Heart left ventricle (tissue), 16 donors: ENCODE measurements at places on chromosomes 4 and X. TPM values are rescaled to one million over a fixed set of nuclear protein-coding genes. Genes with fewer than 3 reads are reported as not detected.

GRCh38 chr4:79334783-79335182 lies 8.9 kb upstream of the NAA11 start:
- H3K27me3 ChIP-seq, result no peaks in the 10 kb centered on the region
- no peaks in the 10 kb centered on the region for H3K36me3 ChIP-seq
- H3K4me3 ChIP-seq, result no peak overlapping the region
- DNase-seq, result no peak
- H3K27ac ChIP-seq, result no peak overlapping the region
- H3K4me1 ChIP-seq, result no peaks in the 10 kb centered on the region

DNA sequence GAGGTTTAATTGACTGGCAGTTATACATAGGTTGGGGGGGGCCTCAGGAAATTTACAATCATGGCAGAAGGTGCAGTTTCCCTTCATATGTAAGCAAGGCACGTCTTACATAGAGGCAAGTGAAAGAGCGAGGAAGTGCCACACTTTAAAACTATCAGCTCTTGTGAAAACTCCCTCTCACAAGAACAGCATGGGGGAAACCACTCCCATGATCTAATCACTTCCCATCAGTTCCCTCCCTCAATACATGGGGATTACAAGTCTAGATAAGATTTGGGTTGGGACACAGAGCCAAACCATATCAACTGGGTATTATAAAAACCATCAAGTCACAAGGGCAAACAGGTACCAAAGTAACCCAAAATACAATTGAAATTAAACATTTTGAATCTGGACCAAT lies 182.0 kb upstream of the FAT4 start:
- no peaks in the 10 kb centered on the region for H3K4me1 ChIP-seq
- H3K36me3 ChIP-seq, result no peaks in the 10 kb centered on the region
- DNase-seq, result no peak
- H3K27me3 ChIP-seq, result no peaks in the 10 kb centered on the region
- no peak overlapping the region for H3K4me3 ChIP-seq

DNA sequence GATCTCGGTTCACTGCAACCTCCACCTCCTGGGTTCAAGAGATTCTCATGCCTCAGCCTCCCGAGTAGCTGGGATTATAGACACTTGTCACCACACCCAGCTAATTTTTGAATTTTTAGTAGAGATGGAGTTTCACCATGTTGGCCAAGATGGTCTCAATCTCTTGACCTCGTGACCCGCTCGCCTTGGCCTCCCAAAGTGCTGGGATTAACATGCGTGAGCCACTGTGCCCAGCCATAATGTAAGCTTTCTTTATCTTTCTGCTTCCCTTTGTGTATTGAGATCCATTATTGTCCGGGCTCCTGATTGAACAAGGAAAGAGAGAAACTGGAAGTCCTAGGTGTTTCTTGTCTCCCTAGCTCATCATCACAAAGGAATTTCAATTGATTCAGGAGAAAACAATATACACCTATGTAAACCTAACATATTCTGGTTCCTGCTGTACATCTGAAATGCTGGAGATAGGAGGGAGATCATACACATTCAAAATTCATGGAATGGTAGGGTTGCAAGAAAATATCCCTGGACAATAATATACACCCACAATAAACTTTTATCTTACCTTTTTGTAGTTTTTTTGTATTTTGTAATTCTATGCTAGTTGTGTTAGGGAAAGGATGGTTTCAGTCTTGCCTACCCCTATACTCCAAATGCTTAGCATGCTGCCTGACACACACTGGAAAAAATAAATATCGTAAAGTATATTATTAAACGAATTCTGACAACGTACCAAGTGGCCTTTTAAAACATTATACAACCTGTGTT lies 194.4 kb upstream of the HS3ST1 start:
- H3K36me3 ChIP-seq, result no peaks in the 10 kb centered on the region
- H3K4me3 ChIP-seq, result no peak overlapping the region
- no peaks in the 10 kb centered on the region for H3K4me1 ChIP-seq

DNA sequence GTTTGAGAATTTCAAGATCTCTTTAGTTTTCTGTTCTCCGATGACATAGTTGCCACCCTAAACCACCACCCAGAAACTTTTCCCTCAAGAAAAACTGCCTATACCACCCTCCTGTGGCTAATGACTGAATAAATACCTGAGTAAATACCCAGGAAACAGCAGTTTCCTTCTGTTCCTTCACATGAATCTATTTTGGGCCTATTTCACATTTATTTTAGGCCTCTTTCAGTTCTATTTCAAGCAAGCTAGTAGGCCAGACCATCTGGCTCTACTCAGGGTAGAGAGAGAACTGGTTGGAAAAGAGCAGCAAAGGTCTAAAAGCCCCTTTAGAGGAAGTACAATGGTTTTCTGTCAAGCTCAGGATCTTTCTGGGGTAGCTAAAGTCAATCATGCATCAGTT lies 23.4 kb downstream of the ARHGEF9 start:
- H3K4me3 ChIP-seq, result no peak overlapping the region
- no peak overlapping the region for H3K27ac ChIP-seq
- peaks cover 5% of the 10 kb centered on the region for H3K4me1 ChIP-seq

- no peaks in the 10 kb centered on the region for H3K36me3 ChIP-seq
- no peak overlapping the region for H3K27ac ChIP-seq
- H3K4me3 ChIP-seq, result no peak overlapping the region
- peaks cover 3% of the 10 kb centered on the region for H3K4me1 ChIP-seq
- H3K27me3 ChIP-seq, result no peaks in the 10 kb centered on the region
These were observed 46.5 kb upstream of the PGRMC1 start for GRCh38 chrX:119189595-119189994.

DNA sequence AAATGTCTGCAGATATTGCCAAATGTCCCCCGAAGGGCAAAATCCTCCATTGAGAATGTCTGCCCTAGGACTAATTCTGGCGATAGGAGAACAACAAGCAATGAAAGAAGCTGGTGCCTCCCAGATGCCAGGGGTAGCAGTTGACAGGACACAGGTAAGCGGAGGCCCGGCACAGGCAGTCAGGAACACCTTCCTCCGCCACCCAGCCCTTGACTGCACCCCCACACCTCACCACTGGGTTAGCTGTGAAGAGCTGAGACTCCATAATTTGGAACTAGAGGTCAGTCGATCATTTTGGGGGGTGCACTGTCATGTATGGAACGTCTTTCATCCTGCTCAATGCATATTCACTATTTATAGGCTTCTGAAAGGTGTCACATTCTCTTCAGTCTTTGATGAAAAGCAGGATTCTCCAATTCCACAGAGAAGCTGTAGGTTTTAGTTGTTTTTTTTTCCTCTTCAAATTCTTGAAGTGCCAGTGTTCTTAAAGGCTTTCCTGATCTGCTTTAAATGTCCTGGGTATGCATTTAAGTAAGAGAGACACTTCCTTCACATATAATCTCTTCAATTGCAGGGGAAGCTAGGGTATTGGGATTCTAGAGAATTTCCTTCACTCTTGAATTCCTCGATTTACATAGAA lies 111.6 kb upstream of the ZFP42 start:
- DNase-seq, result no peak
- no peaks in the 10 kb centered on the region for H3K36me3 ChIP-seq
- no peak overlapping the region for H3K4me3 ChIP-seq
- no peaks in the 10 kb centered on the region for H3K4me1 ChIP-seq
- H3K27ac ChIP-seq, result no peak overlapping the region

- H3K36me3 ChIP-seq, result no peaks in the 10 kb centered on the region
- DNase-seq, result no peak
- H3K27ac ChIP-seq, result no peak overlapping the region
- H3K4me3 ChIP-seq, result no peak overlapping the region
These were observed 1212.4 kb downstream of the PCDH18 start for GRCh38 chr4:136319789-136320464.

- H3K4me3 ChIP-seq, result no peak overlapping the region
- H3K27ac ChIP-seq, result no peak overlapping the region
- H3K27me3 ChIP-seq, result no peaks in the 10 kb centered on the region
- peak; percentile 85 for DNase-seq
These were observed 51.8 kb downstream of the TLR10 start for GRCh38 chr4:38730830-38731646.

Gene PSAPL1
- not detected for total RNA-seq

Gene FGFRL1
- 25.2 TPM for total RNA-seq

Gene NMU
- total RNA-seq, result not detected
